ENCODE measurements at places on chromosomes 1 and 21. TPM values are rescaled to one million over a fixed set of nuclear protein-coding genes. Genes with fewer than 3 reads are reported as not detected.
A peak's percentile ranks its signal among the peaks of the same experiment; 100 is the strongest.

DNA sequence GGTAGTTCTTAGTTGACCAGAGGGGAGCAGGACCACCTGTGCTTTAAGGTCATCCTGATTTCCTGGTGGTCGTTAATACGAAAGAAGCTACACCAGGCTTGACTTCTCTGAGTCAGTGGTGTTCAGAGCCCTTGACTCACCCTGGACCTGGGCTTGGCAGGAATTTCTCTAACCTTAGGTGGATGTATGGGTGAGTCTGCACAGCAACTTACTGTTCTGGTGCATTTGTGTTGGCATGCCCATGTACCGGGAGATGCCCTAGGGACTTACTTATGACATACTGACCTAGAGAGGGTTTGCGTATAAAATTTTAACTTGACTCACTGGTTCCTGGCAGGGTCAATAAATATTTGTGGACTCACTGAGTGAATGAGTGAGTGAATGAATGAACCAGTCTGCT lies 304.6 kb downstream of the DISC1 start:
- DNase-seq: no peak

- DNase-seq: no peak
Measured at GRCh38 chr1:174209347-174210187, 50.2 kb downstream of the RABGAP1L start.

DNA sequence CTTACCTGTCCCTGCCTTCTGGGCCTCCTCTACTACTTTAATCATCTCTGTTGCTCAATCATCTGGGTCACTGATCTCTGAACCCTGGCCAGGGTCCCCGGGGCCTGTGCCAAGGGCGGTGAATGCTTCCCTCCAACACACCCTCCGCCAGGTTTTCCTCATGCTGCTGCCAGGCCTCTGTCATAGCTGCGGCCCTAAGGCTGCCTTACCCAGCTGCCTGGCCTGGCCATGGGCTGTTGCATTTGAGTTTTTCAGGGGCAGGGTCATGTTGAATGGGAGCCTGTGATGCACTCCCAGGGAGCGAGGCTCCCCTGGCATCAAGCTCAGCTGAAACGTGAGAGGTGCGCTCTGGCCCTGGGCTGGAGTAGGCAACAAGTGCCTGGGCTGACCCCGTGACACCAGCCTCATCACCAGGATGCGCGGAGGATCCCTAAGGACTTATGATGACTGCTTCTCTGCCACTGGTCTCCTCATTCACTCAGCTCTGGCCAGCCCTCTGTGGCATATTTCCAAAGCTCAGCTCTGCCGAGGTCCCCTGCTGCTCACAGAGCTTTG lies 7.6 kb downstream of the EDN2 start:
- DNase-seq: no peak

DNA sequence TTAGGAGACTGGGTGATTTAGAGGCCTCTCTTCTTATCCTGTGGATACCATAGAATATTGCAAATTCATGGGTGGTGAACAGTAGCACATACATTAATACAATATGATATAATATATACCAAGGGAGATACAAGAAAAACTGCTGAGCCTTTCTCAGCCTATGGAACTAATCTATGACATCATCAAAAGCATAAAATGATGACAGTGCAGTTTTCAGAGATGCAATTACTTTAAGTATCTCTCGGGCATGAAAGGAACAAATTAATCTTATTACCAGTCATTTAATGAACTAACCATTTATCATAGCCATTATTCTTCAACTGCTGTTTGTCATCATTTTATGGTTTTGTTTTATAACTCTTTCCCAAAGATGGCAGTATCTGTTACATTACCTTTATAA lies 3.5 kb downstream of the CHODL start:
- no peak for DNase-seq

DNA sequence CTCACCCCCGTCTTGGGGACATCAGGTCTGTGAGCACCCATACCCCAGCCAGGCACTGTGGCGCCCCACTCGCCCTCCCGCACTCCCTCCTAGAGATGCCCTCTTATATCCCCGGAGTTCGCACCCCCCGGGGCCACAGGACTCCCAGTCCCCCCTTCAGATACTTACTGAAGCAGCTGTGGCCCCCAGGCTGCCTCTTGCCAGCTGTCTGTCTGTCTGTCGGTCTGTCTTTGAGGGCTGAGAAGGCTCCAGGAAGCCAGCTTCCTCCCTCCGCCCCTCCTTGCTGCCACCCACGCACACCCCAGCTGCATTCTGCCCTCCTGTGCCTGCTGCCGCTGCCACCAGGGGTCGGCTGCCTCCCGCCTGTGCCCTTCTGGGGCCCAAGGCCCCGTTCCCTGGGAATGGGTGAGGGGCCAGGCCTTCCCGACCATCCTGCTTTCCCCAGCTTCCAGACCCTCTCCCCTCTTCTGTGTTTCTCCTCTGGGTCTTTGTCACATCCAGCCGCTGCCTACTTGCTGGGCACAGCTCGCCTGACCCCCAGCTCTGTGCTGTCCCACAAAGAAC lies at the start of gene PTPN7:
TSS of gene PTPN7 (minus strand) at position 226 of the 564 bp plus-strand sequence. CDS start 1,200 bp downstream, outside the sequence.
- DNase-seq: peak; percentile 77

GRCh38 chr1:37001703-37002102 lies 32.6 kb downstream of the GRIK3 start:
- no peak for DNase-seq

DNA sequence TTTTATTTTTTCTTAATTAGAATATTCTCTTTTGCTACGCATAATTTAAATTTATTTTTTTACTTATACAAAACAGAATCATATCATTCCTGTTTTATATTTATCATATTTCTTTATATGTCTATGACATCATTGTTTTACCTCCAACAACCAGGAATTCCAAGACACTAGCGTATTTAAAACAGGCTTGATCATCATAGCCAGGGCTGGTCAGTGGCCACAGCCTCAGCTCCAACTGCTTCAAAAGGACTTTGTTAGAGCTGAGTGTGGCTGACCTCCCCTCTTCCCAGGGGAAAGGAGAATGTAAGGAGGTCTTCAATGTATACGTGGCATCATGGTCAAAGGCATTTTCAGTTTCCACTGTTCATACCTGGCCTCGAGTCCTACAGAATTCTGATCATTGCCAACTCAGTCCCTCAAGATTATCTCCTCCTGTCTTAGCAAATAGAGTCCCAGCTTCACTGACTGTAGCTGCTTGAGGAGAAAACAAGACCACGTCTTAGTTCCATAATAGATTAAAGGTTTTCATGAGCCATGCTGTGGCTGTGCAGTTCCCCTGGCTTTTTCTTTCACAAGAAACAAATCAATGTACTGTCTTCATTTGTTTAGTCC lies 444.0 kb downstream of the PTPRC start:
- no peak for DNase-seq

GRCh38 chr21:45251635-45252447 lies 35.9 kb downstream of the POFUT2 start:
- no peak for DNase-seq

DNA sequence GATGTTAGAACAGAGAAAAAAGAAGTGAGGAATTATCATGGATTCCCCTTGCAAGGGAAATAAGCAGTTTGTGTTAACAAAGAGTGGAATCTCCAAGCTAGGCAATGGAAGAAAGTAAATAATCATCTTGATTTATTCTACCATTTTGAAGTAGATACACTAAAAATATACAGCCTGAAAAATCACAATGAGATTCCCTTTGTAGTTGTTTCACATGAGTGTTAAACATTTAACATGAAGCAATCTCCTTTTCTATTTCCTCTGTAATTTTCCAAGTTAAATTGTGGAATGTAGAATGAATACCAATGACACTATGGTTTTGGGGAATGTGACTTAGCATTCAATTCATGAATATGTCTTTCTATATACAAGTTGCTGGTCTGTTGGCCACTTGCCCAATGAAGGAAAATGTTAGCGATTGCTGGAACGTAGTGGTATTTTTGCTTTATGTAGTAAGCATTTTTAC lies 5.7 kb downstream of the TGFB2 start:
- DNase-seq: no peak

DMBX1 gene
- total RNA-seq: not detected

RLF gene
- 36.8 TPM for total RNA-seq
